HCEC 1CT (cell line): ENCODE measurements at places on chromosomes 1 and 21.

- DNase-seq, result no peak
These were observed 54.4 kb upstream of the NEGR1 start for GRCh38 chr1:72336776-72337175.

DNA sequence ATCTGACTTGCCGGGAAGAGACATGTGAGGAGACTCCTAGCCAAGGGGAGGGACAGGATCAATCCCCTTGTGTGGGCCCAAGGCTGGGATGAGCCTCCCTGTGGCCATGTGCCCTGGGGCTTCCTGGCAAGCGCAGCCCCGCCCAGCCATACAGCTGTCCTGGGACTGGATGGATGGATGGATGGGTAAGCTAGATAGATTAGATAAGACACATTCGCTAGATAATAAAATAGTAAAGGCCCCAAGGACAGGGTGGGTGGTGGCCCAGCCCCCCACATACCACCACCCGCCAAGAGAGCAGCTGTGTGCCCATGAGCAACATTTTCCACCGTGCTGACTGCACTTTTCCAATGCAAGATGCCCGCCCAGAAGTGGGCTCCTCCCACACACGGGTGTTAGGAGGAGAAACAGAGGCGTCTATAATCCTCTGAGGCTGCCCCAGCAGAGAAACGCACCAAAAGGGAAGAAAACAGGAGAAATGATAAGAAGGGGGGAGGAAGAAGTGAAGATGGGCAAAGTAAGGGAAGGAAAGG lies 25.1 kb downstream of the ZBTB17 start:
- DNase-seq, result no peak

GRCh38 chr1:205298191-205298994 lies 23.2 kb downstream of the NUAK2 start:
- DNase-seq, result peak; percentile 91

GRCh38 chr1:218983848-218984247 lies 189.8 kb upstream of the LYPLAL1 start:
- no peak for DNase-seq

DNA sequence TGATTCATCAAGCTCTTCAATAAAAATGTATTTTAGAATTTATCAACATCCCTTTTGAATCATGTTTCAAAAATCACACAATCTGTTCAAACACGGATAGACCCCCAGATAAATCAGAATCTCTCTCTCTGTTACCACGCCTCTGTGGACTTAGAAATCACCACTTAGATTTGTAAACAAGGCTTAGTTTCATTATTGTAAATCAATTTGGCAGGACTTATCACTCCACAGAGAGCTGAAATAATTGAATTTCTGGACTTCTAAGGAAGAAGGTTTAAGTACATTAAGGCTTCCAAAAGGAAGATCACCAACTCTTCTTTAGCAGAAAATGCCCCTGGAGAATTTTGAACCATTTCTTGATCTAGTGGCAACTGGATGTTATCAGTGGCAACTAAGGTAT lies 100.4 kb downstream of the APP start:
- DNase-seq, result no peak

- peak; percentile 47 for DNase-seq
These were observed 4.9 kb upstream of the KIF14 start for GRCh38 chr1:200625381-200625824.

DNA sequence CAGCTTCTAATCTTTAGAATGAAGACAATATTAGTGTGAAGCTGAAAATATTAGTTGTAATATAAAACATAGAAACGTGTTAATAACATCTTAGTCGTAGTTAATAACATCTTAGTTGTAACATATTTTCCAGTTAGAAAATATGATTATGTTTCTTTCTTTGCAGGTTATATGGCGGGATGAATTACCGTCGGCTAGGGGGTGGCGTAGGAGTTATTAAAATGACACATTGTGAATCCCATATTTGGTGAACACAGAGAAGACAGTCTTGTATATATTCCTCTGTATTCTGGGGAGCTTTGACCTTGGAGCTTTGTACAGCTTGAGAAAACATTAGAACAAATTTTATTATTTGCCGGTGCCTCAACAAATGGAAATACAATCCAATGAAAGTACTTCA lies 39.5 kb upstream of the DARS2 start:
- DNase-seq, result no peak

GRCh38 chr21:36511484-36512220 lies 31.7 kb upstream of the CLDN14 start:
- DNase-seq, result peak; percentile 16

DNA sequence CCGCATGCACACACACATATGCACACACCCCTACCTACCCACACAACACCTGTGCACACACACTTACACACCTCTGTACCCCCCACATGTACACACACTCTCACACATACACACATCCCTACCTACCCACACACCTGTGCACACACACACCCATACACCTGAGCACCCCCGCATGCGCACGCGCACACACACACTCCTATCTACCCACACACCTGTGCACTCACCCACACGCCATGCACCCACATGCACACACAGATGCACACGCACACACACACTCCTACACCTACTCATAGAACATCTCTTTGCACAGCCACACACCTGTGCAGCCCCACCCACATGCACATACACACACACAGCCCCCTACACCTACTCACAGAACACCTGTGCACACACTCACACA lies 15.5 kb upstream of the PADI2 start:
- DNase-seq, result no peak

- DNase-seq, result no peak
These were observed 64.2 kb downstream of the PLA2G4A start for GRCh38 chr1:186892936-186893335.

DNA sequence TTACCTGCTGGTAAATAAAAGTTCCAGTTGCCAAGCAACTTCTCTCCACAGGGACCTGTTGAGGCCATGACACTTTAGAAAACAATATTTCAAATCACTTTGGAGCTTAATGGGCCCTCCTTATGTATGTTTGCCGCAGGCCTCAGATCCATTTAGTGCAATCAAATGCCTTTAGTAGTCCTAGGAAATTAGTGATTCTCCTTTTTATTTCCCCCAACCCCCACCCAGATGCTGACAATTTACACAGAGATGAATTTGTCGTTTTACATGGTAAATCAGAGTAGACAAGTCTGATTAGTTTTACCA lies 83.6 kb downstream of the CLIC4 start:
- DNase-seq, result no peak

DNA sequence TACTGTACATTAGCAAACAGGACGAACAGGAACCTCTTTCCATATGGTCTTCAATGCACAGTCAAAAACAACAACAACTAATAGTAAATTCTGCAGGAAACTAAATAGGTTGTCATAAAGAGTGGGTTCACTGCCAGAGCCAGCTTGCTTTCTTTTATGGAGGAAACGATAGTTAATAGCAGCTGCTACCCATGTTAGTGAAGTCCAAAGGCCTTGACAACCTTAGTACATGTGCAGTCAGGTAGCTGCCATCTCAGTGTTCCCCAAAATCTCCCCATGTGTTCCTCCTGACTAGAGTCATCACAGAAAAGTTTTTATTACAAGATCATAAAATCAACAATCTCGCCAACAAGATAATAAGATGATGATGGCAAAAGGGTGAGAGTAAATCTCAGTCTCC lies 16.6 kb upstream of the ADORA3 start:
- DNase-seq, result no peak

GRCh38 chr1:214747050-214747635 lies 144.1 kb downstream of the CENPF start:
- no peak for DNase-seq

DNA sequence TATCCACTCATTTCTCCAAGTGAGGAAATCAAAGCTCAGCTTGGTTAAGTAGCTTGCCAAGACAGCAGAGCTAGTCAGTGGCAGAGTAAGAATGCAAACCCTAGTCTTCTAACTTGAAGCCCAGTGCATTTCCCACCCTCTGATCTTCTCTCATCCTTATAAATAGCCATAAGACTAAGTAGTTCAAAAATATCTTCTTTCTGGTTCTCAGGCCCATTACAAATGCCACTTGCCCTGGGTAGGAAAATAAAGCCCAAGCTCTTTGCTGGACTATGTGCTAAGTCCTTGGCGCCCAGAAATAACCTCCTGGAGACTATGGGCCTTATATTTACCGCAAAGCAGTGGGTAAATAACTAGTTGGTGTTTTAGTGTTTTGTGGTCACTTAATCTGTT lies 505.8 kb downstream of the PLPP3 start:
- no peak for DNase-seq

DNA sequence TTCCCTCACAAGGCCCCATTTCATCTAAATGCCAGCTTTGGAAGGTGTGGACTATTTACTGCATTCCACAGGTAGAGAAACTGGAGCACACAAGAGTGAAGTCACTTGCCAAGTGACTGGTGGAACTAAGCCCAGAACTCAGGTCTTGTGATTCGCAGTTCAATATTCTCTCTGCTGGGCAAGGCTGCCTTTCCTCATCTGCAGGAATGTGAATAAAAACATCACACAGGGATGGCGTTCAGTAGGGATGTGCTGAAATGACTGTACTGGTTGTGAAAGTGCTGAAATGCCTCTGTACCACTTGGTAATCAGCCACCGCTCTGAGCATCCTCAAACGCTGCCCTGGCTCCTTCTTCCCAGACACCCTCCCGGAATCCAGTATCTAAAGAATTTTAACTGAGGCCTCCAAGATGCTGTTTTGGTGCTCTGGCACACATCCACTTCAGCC lies 145.6 kb downstream of the HIVEP3 start:
- DNase-seq, result no peak

DNA sequence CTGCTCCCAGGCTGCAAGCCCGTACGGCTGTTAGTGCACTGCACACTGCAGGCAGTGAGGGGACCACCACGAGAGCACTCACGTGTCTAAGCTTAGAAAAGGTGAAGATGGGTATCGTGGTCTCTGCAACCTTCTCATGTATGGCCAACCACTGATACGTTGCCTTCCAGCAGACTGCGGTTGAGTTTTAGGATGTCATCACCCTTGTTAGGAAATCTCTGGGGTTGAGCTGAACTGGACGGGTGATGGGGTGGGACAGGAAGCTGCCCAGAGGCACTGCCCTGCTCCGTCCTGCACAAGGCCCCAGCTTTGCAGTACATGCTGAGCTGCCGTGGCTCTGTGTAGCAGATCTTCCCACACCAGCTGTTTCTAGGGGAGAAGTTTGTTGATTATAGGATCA lies 43.3 kb downstream of the FAAP20 start:
- peak; percentile 12 for DNase-seq

DNA sequence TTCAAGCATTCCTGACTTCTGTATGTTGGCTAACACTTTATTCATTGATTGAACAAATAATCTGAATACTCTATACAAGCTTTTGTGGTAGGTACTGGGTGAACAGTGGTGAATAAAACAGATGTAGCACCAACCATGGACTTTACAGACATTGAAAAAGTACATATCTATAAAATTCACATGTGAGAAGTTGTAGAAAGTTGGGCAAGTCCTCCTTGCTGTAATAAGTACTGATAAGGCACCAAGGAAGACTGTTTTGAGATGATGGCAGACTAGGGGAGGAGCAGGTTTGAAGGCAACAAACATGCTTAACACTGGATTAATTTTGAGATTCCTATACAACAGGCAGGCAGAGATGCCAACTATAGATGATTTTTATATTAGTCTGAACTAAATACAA lies 42.4 kb downstream of the RNF2 start:
- no peak for DNase-seq

DNA sequence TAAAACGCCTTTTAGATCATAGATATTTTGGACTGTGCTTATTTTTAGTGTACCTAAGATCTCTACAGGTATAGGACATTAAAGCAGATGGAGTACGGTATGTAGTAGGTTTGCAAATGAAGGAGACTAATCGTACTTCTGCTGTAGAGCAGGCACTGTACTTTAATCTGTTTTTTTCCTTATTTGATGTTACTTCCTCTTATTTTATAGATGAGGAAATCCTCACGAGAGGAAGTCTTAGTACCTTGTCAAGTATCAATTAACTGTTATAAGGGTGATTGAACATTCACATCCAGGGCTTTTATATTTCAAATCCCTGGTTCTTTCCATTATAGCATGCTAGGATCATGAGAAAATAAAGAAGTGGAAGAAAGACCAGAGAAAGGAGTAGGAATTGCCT lies 41.1 kb downstream of the CACHD1 start:
- no peak for DNase-seq

GRCh38 chr21:46128106-46128932 lies 27.1 kb downstream of the FTCD start:
- DNase-seq, result no peak

- peak; percentile 63 for DNase-seq
These were observed 12.4 kb downstream of the ARPC5 start for GRCh38 chr1:183622884-183623785.

- no peak for DNase-seq
These were observed 34.4 kb upstream of the ZNF648 start for GRCh38 chr1:182095946-182096345.

GRCh38 chr1:207811920-207812720 lies 60.3 kb downstream of the CD46 start:
- peak; percentile 34 for DNase-seq

GRCh38 chr1:78279051-78279450 lies 211.7 kb upstream of the PTGFR start:
- DNase-seq, result peak; percentile 97

DNA sequence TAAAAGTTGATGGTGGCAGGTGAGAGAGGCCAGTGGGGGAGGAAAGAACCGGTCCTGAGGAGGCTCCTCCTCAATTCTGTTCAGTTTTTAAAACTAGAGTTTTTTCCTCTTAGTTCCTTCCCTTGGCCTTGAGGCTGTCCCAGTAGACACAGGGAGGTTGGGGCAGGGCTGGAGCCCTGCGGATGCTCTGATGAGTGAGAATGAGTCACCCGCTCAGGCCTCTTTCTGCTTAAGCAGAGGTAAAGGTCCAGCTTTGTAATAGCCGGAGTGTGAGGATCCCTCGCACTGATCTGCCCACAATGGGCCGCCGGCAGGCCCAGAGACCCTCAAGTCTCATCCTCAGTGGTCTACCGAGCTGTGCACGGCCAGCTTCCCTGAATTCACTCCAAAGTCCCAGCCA lies 49.6 kb upstream of the IRF2BP2 start:
- peak; percentile 89 for DNase-seq

GRCh38 chr1:148354284-148354912 lies 128.7 kb downstream of the PPIAL4G start:
- no peak for DNase-seq

DNA sequence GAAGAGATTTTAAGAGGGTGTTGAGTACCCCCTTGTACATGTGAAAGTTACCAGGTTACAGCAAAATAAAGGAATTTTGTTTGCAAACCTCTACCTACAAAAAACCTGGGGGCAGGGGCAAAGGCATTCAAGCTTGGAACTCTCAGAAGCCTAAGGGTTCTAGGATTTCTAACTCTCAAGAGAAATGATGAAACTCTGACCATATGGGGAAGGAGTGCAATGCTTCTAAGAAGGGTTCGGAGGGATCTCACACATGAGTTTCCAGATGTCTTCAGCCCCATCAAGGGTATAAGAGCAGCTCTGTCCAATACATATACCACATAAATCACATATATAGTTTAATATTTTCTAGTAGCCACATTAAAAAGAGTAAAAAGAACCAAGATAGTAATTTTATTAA lies 7.3 kb upstream of the FCGR2A start:
- DNase-seq, result no peak

GRCh38 chr1:105101261-105101660 lies 1351.6 kb downstream of the AMY1C start:
- DNase-seq, result no peak

- DNase-seq, result peak; percentile 56
These were observed 40.1 kb upstream of the MYSM1 start for GRCh38 chr1:58739856-58740466.

GRCh38 chr1:11529330-11529729 lies 50.4 kb downstream of the DISP3 start:
- DNase-seq, result no peak
